ENCODE measurements at places on chromosomes 12 and 14.

DNA sequence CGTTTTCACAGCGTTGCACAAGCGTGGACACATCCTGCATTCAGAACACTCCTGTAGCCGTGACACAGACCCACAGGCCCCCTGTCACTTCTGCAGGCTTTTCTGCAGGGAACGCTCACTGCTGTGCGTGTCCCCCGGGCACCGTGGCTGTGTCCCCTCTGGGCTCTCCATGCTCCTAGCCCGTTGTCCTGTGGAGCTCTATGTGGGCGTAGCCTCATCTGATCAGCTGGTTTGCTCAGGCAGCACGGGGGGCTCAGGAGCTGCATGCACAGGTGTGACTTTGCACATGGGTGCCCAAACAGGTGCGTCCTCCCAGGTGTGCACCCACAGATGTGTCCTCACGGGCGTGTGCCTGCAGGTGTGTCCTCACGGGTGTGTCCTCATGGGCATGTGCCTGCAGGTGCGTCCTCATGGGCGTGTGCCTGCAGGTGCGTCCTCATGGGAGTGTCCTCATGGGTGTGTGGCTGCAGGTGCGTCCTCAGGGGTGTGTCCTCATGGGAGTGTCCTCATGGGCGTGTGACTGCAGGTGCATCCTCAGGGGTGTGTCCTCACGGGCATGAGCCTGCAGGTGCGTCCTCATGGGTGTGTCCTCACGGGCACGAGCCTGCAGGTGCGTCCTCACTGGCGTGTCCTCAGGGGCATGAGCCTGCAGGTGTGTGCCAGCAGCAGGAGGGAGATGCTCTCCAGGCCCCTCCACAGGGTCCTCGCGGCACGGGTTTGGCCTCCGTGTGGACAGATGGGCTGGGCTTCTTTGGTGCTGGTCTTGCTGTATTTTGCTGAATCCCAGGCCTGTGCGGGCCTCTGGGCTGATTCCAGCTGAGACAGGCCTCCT lies 17.5 kb downstream of the MTA1 start:
- peak; percentile 81 for DNase-seq

DNA sequence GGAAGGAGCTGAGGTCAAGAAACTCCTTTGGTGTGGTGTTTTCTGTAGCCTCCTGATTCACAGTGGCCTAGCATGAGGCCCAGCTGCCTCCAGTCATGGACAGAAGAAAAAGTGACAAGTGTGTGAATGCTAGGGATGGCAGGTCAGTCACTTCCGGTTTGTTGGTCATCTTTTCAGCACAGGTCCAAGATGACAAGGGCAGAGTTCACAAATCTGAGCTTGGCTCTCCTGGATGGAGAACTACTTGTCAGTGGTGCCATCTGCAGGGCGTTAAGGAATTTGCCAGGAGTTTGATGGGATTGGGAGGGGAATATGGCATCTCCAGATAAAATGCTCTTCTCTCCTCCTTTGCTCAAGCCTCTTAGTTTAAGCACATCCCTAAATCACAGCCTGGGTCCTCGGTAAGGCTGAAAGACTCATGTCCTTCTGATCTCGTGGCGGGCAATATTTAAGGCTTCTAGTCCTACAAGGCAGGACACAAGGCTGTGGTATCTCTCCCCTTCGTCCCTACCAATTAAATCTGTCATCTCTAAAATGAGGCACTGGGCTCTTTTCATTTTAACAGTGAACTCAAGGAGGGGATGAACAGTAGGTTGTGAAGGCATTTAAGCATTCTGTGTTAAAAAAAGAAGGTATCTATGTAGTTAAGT lies 10.0 kb downstream of the TUBA1B start:
- DNase-seq, result peak; percentile 40

- no peak for DNase-seq
These were observed 34.7 kb upstream of the RTRAF start for GRCh38 chr14:51954657-51955056.

- no peak for DNase-seq
These were observed 295.2 kb upstream of the SRRM4 start for GRCh38 chr12:118685983-118686607.

DNA sequence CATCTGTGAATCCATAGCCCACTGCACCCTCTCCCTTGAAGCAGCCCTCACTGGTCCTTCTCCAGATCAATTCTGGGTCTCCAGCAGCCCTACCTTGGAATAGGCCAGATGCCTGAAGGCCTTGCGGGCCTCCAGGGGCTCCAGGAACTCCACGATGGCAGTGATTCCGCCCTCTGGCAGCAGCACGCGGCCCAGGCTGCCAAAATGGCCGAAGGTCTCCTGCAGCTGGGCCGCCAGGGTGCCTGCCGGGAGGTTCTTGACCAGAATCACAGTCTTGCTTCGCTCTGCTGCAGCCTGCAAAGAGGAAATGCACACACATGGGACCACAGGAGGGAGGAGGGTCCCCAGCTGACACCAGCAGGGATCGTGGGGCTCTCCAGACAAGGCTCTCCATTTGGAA lies 26.3 kb downstream of the RBM19 start:
- DNase-seq, result no peak

GRCh38 chr12:101829639-101830366 lies 956 bp downstream of the GNPTAB start:
- peak; percentile 51 for DNase-seq

DNA sequence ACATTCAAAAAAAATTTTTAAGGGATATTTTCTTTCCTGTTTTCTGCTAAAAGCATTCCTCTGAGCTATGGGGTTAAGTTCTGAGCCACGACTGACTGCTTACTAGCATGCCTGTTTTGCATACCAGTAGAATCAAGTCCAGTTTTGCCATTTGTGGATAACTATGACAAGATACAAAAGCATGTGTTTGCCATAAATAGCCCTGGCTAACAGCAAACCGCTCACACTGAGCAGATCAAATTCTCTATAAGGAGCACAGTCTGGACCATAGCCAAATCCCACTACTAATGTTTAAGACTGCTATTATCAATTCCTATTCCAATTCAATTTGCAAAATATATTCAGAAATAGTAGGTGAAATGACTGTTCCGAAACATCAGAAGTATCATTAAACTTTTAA lies 3.2 kb downstream of the CFL2 start:
- peak; percentile 42 for DNase-seq

GRCh38 chr12:10033783-10034545 lies 3.5 kb downstream of the CLEC9A start:
- DNase-seq, result no peak

GRCh38 chr14:99899578-99900178 lies 106.5 kb downstream of the EML1 start:
- DNase-seq, result peak; percentile 13

DNA sequence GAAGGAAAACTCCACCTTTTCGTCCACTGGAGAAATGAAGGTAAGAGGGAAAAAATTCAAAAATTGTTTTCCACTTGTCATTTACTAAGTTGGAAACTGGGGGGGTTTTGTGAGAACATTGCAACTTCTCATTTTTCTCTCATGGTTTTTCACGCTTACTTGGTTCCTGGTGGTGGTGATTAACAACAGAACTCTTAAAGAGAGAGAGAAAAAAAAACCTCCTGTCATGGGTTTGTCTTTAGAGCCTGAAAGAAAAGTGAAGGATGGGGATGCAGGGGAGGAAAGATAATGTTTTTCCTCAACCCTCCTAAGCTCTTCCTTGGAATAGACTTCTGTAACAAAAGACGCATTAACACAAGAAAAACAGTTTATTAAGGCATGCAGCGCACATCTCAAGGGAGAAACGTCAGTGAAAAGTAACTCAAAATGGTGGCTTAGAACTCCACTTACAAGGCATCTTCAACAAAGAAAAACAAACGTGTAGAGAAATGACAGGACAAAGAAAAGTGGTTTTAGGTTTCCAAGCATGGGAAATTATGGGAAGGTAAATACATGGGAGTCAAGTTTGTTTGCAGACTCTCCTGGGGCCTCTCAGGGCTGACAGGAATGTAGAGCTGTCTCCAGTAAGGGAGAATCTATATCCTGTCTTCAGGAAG lies 81.9 kb upstream of the ATF7IP start:
- DNase-seq, result peak; percentile 75

- no peak for DNase-seq
These were observed 3.3 kb downstream of the LTB4R start for GRCh38 chr14:24314377-24315193.

DNA sequence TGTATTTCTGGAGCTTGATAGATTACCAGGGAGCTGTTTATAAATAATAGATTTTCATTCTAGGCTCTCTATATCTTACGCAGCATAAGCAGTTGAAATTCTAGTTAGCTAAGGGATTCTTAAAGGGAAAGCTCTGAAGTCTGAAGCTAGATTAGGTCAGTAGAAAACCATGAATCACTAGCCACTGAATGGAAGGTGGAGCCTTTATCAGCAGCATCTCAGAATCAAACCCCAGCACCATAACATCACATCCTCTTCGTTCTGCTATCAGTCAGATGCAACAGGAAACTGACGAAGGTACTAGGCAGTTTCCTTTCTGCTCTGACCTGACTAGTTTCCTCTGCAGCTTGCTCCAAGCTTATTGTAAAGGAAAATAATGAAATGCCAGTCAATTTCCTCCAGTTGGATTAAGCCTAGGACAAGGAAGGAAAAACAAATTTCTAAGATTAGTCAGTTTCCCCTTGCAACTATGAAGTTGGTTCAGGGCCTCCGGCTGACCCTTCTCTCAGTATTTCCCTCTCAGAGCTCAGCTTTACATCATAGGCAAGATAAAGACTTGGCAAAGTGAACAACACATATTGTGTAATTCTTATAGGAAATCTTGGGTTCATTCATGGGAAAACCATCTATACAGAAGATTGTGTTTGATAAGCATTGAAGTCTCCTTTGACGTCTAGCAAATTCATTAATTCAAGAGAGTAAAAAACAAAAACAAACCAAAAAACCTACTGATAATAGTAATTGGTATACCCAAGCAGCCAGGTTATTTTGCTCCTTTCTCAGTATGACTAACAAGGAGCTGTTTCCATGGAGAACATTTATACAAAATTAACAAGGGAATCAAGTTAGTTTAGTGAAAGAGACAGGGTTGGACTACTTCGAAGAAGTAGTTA lies 43.4 kb upstream of the CFAP54 start:
- DNase-seq, result no peak

GRCh38 chr12:24751181-24751580 lies 197.7 kb downstream of the BCAT1 start:
- no peak for DNase-seq

DNA sequence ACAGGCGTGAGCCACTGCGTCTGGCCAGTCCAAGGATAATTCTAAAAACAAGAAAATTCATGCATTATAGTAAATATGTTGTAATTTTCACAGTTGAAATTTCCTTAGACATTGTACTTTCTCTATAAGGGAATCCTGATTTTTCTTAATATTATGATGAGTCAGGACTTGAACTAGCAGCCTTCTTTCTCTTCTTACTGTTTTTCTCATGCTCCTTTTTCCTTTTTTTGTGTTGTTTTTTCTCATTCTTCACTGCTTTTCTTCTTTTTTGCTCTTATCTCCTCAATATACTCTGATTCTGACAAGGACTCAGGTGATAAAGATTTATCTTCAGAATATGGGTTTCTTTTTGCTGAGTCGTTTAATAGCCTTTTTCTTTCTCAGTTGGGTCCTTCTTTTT lies 117.7 kb downstream of the LMNTD1 start:
- no peak for DNase-seq

- no peak for DNase-seq
These were observed 147.4 kb downstream of the BCL11B start for GRCh38 chr14:99124482-99125105.

DNA sequence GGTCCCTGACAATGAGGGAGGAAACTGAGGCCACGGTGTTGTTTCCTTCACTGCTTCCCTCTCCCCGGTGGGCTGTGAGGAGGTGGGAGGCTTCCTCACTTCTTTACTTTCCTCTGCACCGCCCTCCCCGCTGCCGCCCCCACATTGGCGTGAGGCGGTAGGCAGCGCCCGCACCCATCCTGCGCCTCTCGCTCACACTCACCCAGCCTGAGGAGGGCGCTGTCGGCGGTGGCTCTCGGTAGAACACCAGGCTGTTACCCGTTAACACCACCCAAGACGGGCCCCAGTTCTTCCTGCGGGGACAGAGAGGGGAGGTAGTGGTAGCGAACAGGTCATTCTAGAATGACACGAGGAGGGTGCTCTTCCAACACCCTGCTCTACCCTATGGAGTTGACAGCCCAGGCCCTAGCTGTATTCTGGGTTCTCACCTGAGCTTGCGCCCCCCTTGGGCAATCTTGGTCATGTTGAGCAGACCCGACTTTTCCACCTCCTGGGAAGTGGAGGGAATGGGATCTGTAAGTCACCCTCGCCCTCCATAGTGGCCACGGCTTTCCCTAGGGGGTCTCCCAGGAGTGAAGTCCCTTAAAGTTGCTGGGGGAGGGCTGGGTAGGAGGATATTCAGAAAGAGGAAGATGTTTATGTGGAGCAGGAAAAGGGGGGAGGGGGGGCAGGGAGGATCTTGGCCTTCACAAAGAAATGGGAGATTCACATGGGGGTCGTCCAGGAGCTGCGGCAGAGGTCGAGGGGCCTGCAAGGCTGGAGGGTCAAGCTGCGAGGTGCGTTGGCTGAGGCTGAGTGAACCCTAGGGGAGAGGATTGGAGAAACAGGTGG lies 3.3 kb downstream of the ARHGAP9 start:
- DNase-seq, result no peak

DNA sequence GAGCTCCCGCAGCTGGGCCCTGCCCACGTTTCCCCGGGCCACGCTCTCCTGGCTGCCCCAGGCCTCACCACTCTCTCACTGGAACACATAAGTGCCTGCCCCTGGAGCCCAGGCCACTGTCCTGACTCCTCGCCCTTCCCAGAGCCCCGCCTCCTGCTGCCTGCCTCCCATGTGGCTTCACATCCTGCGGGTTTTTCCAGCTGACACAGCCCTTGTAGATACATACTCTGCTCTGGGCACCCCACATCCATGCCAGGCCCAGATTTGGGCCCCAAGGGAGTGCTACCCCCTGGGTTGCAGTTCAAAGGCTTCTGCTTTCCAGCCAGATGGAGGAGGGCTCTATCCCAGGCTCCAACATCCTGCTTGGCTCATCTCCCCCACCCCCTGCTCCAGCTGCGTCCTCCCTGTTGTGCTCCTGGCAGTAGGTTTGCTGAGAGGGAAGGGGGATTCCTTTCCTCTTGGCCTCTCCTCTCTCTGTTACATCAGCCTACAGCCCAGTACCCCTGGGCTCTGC lies 60.1 kb downstream of the TSPAN9 start:
- no peak for DNase-seq

DNA sequence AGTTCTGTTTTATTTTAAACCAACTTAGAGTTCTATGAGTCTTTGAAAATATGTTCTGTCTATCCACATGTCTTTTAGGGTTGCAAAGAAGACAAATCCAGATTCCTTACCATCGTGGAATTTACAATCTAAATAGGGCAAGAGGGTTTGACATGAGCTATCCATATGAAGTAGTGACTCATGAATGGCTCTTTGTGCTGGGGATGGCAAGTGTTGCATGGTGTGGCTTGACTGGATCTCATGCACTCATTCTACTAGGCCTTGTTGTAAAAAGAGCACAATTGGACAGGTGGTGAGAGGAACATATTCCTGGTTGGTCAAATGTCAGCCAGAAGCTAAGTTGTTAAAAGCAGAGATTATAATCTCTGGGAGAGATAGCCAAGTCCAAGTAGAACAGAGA lies 509.1 kb downstream of the DIO2 start:
- DNase-seq, result no peak

GRCh38 chr12:47071241-47071852 lies 8.1 kb upstream of the PCED1B start:
- DNase-seq, result no peak

Measured in NCI-H1417 (cell line).